ENCODE measurements at places on chromosomes 3 and 15.

- no peak for DNase-seq
Observed at GRCh38 chr3:115321400-115321805, 174.3 kb upstream of the ZBTB20 start.

- DNase-seq = no peak
Observed at GRCh38 chr3:105866656-105867653, 1.9 kb downstream of the CBLB start.

GRCh38 chr3:120432150-120432860 is 18.5 kb downstream of the FSTL1 start:
- no peak for DNase-seq

DNA sequence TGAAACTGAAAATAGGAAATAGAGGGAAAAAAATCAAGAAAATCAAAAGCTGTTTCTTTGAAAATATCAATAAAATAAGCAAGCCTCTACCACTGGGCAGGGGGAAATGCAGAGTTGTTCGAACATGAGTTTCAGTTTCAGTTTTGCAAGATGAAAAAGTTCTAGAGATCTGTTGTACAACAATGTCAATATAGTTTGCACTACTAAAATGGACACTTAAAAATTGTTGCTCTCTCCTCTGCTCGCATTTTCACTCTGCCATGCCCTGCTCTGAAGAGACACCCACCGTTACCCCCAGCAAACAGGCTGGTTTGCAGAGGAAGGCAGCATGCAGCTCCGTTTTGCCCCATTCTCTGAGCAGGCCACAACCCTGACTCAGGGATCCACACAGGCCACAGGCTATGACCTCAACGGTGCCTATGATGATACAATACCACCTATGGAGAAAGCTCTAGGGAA is 64.5 kb downstream of the ZNF148 start:
- DNase-seq = no peak

DNA sequence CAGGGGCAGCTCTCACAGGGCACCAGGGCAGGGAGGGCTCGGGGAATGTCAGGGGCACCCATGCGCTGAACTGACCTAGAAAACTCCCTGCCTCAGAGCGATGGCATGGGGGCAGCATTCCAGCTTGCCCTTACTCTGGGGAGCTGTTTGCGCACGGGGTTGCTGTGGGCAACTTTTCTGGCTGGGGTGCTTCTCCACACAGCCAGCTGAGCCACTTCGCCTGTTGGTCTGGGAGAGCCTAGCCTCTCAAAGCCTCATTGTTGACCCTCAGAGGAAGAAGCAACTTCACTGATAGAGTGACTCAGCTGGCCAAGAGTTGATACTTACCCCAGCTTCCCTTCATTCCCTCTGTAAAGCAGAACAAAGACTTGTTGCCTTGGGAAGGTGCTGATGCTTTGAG is 42.6 kb upstream of the MRPS22 start:
- DNase-seq = no peak

DNA sequence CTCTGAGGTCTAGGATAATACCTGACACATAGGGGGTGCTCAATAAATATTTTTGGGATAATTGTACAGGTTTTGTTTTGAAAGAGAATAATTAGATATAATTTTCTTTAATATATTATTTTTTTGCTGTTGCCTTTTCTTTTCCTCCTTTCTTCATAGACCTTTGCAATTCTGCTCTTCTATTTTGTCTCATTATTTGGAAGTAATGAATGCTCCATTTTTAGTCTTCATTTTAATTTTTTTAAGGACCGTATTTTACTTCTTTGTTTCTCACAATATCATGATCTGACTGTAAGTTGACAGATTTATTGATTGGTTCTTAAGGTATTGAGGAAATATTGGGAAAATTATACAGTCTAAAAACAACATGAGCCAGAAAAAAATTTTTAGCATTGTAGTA is 150.5 kb upstream of the TMC3 start:
- no peak for DNase-seq

DNA sequence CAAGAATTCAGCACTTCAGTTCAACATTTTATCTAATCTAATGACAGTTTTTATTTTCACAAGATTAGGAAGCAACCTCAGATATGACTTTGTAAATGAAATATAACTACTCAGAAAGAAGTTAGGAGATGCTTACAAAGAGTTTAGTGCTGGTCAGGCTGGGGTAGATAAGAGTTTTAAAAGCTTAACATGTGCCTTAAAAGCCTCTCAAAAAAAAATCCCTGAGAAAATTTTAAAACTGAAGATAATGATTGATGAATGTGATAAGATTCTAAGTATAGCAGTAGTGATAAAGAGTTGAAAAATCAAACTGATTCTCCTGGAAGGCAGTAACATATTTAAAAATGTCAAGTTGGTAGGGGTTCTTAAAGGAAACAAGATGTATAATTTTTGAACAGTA is 478.2 kb downstream of the NLGN1 start:
- DNase-seq = no peak

All from RWPE2 (cell line).